Smooth muscle cell of bladder (primary cell): ENCODE measurements at places on chromosomes 5 and 9. TPM values are rescaled to one million over a fixed set of nuclear protein-coding genes. Genes with fewer than 3 reads are reported as not detected.

STX17 gene
- 14.5 and 16.5 TPM in 2 replicates for total RNA-seq

SLC25A25 gene
- 24.2 and 25.1 TPM in 2 replicates for total RNA-seq

PCDHGC5 gene
- total RNA-seq: 1.3 and 2.6 TPM in 2 replicates

CDK5RAP2 gene
- 20.8 and 27.5 TPM in 2 replicates for total RNA-seq

HTR4 gene
- not detected in 2 replicates for total RNA-seq

ENTPD2 gene
- not detected in 2 replicates for total RNA-seq

MLANA gene
- not detected in 2 replicates for total RNA-seq

ADGRD2 gene
- total RNA-seq: not detected in 2 replicates

ACTL7A gene
- not detected in 2 replicates for total RNA-seq

TMEM8B gene
- total RNA-seq: 1.6 and 2.3 TPM in 2 replicates

PCDHA5 gene
- total RNA-seq: under 0.01 and 0.09 TPM in 2 replicates

SLC34A3 gene
- total RNA-seq: not detected in 2 replicates

PDE8B gene
- total RNA-seq: 0.09 and 0.14 TPM in 2 replicates

DBH gene
- total RNA-seq: not detected in 2 replicates

UBE2QL1 gene
- under 0.01 and 0.18 TPM in 2 replicates for total RNA-seq

BHMT2 gene
- 3.4 and 6.6 TPM in 2 replicates for total RNA-seq

LCN10 gene
- not detected in 2 replicates for total RNA-seq

SEMA4D gene
- 0.09 and 0.71 TPM in 2 replicates for total RNA-seq

PCDHB6 gene
- total RNA-seq: under 0.01 and 0.09 TPM in 2 replicates

SGCD gene
- total RNA-seq: 9.2 and 16.5 TPM in 2 replicates

MUSK gene
- total RNA-seq: 0.74 and 5.5 TPM in 2 replicates

IGIP gene
- total RNA-seq: 6.5 and 11.0 TPM in 2 replicates

ARID3C gene
- total RNA-seq: 0.09 and 0.14 TPM in 2 replicates

GDF9 gene
- total RNA-seq: 0.09 and 0.28 TPM in 2 replicates

SLC23A1 gene
- under 0.01 TPM in 1 of 2 replicates, not detected in the other for total RNA-seq
